ENCODE measurements at places on chromosomes 11 and 22.
A peak's percentile ranks its signal among the peaks of the same experiment; 100 is the strongest.

- DNase-seq: no peak
Observed at GRCh38 chr11:133907216-133907615, 49.6 kb downstream of the IGSF9B start.

- no peak for DNase-seq
Observed at GRCh38 chr22:23259916-23260644, 79.8 kb downstream of the BCR start.

GRCh38 chr11:62988276-62988675 is 3.5 kb upstream of the SLC22A6 start:
- no peak for DNase-seq

GRCh38 chr11:100964435-100964834 is 165.2 kb downstream of the PGR start:
- no peak for DNase-seq

DNA sequence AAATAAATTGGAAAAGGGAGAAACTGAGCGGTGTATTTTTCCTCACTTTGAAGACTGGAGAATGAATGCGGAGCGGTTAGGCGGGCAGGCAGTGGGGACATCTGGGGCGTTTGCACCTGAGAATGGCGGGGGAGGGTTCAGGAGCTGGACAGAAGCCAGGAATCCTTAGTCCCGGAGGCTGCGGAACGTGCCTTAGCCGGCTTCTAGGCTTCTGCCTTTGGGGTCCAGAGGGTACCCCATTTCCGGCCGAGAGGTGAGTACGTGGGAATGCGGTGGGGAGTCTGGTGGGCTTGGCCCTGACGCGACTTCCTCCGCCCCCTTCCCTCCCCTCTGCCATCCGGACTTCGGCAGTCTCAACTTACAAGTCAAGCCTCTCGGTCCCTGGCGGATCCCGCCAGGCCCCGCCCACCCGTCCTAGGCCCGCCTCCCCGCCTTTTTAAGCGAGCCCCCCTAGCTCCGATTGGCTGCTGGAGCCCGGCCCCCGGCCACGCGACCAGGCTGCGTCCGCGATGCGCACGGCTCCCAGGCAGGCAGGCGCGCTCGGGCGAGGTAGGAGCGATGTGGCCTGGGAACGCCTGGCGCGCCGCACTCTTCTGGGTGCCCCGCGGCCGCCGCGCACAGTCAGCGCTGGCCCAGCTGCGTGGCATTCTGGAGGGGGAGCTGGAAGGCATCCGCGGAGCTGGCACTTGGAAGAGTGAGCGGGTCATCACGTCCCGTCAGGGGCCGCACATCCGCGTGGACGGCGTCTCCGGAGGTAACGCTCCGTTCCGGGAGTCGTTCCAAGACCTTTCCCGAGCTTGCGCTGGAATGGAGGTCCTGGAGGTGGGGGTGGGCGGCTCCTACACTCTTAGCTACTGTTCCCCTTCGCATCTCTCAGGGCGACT is at the start of gene GCAT:
TSS of gene GCAT (plus strand) at position 525 of the 884 bp plus-strand sequence. CDS start at position 559, 34 bp downstream.
- peak; percentile 71 for DNase-seq

GRCh38 chr11:66278363-66279091 is 552 bp downstream of the CNIH2 start:
- DNase-seq: no peak

DNA sequence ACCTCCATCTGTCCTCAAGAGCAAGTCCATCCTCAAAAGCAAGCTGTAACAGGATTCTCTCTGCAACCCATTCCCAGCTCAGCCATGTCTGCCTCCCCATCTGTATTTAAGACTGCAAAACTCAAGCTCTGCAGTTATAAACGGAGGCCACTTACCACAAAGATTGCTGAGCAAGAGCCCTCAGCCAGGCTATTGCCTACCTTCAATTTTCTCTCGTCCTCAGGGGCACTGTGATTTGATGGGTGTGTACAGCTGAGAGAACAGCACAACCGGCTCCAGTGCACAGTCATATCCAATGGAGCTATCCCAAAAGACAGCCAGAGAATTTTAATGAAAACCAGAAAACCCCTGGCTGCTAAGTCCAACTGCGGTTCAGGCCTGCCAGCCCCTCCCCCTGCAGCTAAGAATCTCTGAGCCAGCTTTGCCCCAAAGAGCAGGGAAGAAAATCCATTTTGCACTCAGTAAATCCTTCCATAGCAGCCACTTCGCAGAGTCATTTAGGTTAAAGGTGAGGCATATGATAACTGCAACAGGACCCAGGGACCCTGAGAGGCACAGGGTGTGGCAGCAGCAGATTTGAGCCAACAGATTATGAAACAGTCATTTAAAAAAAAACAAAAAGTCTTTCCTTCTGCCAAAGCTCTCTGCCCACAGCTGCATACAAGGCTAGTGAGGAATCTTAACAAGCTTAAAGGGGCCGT is 37.6 kb downstream of the RAB30 start:
- DNase-seq: no peak
